Fibroblast of upper back skin (primary cell): ENCODE measurements at places on chromosomes 7 and 10.

DNA sequence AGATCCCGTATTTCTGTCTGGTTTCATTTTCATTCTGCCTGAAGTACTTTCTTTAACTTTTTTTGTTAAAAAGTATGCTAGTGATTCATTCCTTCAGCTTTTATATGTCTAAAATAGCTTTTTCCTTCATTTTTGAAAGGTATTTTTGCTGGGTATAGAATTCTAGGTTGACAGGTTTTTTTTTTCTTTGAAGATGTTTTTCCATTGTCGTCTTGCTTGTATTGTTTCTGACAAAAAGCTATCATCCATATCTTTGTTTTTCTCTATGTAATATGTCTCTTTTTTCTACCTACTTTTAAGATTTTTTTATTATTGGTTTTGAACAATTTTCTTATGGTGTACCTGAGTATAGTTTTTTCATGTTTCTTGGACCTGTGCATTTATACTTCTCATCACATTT is 8.2 kb downstream of the CUTC start:
- DNase-seq: no peak

DNA sequence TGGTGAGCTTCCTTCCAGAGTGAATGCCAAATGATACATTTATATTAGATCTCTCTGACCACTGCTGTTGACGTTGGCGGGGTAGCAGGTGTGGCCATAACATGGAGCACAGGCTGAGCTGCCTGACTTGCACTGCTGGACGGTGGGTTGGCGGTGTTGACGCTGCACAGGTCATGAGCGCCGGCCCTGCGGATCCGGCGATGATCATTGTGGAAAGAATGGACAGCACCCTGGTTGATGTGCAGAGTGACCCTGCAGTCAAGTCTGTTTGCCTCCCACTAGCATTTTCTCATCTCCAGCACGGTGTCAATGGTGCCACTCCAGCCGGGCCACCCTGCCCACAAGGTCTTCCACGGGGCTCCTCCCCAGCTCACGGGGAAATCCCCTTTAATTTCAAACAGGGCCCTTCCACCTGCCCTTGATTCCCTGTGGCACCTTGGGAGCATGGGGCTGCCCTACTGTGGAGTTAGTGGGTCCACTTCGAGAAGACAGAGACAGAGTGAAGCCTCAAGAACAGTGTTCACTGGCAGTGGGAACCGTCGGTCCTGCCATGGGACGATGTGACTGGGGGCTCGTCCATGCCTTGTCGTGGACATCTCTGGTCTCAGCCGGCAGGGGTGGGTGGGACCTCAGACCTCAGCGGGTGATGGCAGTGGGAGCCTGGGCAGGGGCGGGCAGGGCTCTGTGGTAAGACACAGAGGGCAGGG is 613.5 kb downstream of the PTPRN2 start:
- DNase-seq: no peak

DNA sequence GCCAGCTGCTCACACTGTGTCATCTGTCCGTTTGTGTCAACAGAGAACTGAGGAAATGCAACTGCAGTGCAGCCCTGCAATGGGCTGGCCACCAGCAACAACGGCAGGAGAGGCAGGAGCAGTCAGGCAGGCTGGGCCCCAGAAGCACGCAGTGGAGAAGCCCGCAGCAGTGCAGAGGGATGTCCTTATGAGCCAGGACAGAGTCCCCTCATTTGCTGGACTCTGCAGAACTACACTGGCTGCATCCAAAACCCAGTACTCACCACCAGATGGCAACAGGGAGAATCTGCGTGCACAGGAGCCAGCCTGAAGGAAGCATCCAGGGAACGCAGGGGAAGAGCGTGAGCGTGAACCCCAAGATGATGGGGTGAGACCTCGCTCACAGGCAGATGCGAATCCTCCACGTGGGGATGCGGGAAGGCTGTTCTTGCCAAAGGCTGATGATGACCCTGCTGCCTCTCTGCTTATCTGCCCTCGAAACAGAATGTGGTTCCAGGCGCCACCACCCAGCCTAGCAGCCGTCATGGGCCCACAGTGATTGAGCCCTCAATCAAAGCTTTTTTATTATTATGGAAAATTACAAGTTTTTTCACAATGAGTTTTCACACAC is 232.1 kb downstream of the PTPRN2 start:
- no peak for DNase-seq

DNA sequence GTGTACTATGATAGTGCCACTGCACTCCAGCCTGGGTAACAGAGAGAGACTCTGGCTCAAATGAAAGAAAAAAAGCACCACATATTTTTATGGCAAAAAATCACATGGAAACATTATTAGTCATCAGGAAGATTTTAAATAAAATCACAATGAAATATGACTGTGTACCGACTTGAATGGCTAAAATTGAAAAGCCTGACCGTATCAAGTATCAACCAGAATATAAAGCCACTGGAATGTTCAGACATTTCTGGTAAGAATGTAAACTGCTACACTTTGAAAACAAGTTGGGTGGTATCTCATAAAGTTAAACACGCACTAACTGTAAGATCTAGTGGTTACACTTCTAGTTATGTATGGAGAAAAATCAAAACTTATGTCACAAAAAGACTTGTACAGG is 306.7 kb upstream of the MBL2 start:
- DNase-seq: no peak

DNA sequence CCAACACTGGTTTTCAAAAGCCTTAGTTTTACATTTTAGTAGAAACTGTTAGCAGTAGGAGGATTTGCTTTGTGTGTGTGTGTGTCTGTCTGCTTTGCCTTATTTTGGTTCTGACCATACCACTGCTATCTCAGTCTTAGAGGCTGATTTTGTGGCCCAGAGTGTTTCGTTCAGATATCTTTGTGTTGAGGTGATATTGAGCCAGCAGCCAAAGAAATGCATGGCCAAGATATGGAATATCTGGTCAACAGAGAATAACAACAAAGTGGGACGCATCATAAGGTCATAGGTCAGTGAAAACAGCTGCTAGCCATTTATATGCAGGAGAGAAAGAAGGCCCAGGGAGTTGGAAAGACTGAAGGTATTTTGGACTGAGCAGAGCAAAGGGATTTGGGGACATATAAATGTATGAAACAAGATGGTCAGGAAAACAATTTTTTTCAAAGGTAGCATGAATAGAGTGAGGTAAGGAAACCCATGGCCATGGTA is 47.7 kb downstream of the KIAA1217 start:
- DNase-seq: no peak

- no peak for DNase-seq
Measured at GRCh38 chr7:70419526-70420380, 712.2 kb upstream of the GALNT17 start.

DNA sequence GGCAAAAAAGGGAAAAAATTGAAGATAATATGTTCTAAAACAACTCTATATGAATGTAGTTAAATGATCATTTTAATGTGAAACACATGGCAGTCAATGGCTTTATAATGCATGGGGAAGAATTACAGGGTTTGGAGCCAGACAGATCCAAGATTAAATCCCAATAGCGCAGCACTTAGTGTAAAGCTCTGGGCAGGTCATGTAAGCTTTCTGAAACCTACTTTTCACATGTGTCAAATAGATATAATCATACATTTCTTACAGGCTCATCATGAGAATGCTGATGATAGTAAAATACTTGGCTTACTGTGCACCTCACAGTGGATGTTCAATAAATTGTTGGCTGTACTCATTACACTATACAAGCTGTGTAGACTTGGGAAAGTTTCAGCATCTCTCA is 48.0 kb upstream of the ZNF365 start:
- DNase-seq: no peak

DNA sequence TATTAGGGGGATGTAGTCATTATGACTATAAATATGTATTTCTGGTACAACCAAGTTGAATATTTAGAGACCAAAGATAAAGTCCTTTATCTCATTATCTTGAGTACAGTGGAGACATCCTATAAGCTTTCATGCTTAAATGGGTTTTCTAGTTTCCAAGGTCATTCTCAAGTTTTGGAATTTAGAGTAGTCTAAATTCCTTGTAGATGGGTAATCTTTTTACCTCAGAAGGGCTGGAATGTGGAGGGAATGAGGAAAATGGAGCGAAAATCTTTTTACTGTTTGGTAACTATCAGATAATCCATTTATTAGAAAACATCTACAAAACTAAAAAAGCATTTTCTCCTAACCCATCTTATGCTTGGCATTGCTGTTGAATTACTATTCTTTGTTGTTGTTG is 181.3 kb downstream of the RNF133 start:
- no peak for DNase-seq

DNA sequence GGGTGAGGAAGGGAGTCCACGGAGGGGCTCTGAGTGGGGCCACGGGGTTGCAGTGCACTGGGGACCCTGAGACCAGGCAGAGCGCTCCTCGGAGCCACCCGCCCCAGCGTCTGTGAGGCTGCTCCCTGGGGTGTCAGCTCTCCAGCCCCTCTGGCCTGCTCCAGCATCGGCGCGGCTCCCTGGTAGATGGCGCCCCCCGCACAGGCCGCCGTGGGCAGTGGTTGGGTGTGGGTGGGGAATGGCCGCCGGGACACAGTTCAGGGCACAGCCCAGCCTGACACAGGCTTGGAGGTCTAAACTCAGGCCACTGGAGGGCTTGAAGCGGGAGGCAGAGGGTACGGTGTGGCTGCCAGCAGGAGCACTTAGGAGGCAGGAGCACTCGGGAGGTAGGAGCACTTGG is 222.6 kb upstream of the PPP2R2D start:
- no peak for DNase-seq

- DNase-seq: no peak
Measured at GRCh38 chr10:133515471-133515870, 11.7 kb upstream of the CYP2E1 start.

- DNase-seq: peak; percentile 92
Measured at GRCh38 chr10:77537720-77538373, 99.8 kb downstream of the KCNMA1 start.

GRCh38 chr10:100683545-100684300 is 61.7 kb upstream of the PAX2 start:
- DNase-seq: no peak

DNA sequence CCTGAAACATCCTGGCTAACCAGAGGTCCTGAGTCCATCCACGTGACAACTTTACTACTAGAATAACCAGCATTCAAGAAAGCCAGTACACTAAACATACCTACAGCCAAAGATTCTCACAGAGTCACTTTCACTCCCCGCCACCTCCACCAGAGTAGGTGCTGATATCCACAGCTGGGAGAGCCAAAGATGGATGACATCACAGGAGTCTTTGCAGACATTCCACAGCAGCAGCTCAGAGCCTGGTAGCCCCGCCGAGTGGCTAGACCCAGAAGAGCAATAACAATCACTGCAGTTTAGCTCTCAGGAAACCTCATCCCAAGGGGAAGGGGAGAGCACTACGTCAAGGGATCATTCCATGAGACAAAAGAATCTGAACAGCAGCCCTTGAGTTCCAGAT is 13.5 kb upstream of the ADAM22 start:
- no peak for DNase-seq

DNA sequence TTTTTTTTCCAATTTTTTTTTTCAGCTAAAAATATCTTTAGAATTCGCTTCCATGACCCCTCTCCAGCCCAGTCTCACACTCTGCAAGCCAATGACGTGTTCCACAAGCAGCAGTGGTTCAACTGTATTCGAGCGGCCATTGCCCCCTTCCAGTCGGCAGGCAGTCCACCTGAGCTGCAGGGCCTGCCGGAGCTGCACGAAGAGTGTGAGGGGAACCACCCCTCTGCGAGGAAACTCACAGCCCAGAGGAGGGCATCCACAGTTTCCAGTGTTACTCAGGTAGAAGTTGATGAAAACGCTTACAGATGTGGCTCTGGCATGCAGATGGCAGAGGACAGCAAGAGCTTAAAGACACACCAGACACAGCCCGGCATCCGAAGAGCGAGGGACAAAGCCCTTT is 42.8 kb downstream of the CALML5 start:
- no peak for DNase-seq

DNA sequence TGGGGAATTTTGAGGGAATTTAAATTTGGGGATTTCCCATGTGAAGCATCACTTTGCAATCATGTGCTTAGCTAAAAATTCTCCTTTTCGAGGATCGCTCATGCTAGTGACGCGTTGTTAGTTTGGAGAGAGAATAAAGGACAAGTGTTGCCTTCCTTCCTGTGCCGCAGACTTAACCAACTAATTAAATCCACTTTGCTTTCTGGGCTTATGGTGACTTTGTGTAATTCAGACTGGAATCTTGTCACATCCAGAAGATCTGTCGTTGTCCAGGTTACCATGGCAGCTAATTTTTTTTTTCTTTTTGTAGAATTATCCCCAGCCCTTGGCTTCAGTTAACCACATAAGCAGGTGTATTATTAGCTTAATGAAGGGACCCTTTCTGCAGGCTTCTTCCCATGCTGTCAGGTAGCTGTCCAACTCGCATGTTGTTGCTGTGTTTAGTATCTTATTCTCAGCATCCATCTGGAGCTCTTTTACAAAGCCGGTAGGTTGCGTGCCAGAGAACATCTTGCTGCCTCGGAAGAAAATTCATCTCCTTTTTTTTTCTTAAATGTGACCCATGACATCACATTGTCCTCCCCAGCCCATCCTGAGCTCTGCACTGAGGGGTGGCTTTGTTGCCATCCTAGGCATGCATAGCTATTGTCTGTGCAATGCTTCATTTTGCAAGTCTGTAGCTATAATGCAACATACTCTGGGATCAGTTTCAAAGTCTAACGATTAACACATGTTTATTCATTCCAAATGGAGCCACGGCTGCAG is 47.2 kb upstream of the NRP1 start:
- peak; percentile 98 for DNase-seq

- DNase-seq: no peak
Measured at GRCh38 chr7:138945821-138946220, 35.4 kb downstream of the KIAA1549 start.

DNA sequence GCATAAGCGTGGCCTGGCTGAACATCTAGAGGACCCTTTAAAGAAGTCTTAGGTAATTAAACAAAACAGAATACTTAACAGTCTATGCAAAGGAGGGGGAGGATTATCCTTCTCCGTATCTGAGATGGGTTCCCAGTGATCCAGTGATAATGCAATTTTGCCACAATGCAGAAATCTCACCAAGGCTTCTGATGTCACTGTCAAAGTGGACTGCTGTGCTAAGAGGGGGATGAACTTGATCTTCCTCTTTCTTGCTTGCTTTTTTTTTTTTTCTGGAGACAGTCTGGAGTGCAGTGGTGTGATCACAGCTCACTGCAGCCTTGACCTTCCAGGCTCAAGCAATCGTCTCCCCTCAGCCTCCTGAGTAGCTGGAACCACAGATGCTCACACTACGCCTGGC is 30.8 kb downstream of the GATA3 start:
- DNase-seq: no peak

DNA sequence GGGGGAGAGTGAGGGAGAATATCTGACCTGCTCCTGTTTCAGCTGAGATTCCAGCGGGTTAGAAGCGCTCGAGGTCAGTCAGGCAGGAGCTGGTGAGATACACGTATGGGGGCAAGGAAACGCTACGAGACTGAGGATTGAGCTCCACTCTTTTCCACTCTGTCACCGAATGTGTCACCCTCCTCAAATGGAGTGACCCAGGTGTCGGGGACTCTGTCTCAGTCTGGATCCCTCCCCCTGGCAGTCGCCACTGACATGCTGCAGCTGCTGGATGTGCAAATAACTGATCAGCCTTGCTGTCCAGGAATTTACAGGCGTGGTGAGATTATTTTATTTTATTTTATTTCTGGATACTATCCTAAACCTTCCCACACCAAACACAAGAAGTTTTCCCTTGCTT is 100.9 kb upstream of the DPP6 start:
- no peak for DNase-seq

- DNase-seq: no peak
Measured at GRCh38 chr10:22228167-22228938, 10.5 kb upstream of the EBLN1 start.
